IMR-90 (cell line): ENCODE measurements at places on chromosomes 2 and 18.

DNA sequence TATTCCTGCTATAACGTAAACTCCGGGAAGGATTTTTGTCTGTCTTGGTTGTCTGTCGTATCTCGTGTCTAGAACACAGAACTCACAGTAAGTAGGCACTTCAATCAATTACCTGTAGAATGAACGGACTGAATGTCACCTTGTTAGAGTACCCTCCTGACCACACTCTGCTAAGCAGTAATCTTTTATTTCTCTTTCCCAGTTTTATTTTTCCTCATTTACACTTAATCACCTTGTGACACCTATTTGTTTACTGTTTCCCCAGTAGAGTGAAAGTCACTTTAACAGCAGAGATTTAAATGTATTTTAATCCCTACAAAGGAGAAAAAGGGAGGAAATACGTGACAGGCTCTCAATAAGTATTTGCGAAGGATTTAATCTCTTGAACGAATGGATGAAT, 514 bp upstream of the EPB41L5 start:
- DNase-seq: no peak

DNA sequence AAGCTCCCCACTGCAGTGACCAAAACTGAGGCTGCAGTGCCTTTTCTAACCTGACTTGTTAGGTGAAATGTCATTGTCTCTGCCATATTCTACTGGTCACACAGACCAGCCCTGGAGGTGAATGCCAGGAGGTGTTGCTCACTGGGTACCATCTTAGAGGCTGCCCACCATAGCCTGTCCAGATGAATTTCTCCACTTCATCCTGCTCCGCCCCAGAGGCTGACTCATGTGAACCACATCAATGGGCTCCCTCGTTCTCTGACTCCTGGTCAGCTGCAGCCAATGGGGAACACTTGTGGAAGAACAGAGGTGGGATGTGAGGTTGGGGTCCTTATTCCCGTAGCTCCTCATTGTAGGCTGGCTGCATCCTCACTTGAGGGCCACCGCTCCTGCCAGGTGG, 3.4 kb upstream of the NARS1 start:
- peak; percentile 52 for DNase-seq

DNA sequence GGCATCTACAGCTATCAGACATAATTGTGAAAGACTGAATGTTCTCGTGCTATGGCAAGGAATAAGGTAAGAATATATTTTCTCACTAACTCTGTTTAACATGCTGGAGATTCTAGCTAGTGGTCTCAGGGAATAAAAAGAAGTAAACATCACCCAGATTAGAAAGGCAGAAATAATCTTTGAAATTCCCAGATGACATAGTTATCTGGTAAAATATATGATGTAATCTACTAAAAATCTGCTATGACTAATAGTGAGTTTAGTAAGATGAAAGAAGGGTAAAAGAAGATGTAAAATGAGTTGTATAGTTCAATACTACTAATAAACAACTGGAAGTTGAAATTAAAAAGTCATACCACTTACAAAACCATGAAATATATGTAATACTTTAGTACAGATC, 134.2 kb downstream of the DSC3 start:
- DNase-seq: no peak

GRCh38 chr2:101883860-101884259, 107.9 kb upstream of the IL1R2 start:
- peak; percentile 59 for DNase-seq

GRCh38 chr2:163182764-163183354, 344.3 kb upstream of the KCNH7 start:
- peak; percentile 32 for DNase-seq

DNA sequence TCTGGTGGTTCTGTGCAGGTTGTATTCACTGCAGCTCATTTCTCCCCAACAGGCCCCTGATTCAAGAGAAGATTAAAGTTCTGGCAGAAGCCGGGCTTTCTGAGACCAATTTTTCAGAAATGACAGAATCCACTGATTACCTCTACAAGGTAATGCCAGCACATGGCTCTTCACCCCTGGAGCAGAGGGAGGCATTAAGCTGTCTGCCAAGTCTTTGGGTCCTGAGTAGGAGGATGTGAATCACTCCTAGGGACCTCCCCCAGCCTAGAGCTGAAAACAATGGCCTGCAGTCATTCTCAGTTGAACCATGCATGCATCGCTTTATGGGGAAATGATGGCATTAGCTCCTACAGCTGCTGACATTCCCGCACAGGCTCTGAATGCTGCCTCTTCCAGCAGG, 20.5 kb upstream of the RPL37A start:
- peak; percentile 88 for DNase-seq

- DNase-seq: no peak
Observed at GRCh38 chr2:208984376-208985090, 439.3 kb upstream of the MAP2 start.

- DNase-seq: peak; percentile 64
Observed at GRCh38 chr2:54348646-54349045, 92.6 kb upstream of the TSPYL6 start.

DNA sequence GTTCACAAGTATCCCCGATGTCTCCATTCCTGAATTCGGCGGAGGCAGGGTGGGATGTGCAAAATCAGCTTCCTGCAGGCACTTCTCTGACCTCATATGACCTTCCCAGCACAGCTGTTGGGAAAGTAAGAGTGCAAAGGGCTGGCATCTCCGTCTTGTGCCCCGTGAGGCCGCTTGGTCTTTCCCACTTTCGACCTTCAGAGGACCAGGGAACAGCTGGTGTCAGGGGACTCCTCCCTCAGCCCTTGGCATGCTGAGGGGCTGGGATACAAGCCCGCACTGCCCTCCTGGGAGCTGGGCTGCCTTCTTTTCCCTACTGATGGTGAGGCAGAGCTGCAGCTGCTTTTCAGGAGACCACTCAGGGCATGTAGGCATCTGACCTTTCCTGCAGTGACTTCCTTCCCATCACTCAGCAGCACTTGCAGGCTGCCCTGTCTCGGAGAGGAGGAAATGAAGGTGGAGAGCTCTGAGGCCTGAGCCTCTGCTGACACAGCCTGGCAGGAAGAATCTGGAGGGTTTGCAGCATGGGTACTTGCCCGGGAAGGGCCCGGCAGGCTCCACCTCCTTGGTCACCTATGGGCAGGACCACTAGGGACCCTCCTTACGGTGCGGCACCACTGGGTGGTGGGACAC, 277.2 kb upstream of the HS6ST1 start:
- no peak for DNase-seq

- no peak for DNase-seq
Observed at GRCh38 chr2:111176388-111176787, 55.7 kb downstream of the BCL2L11 start.

- no peak for DNase-seq
Observed at GRCh38 chr2:183163821-183164649, 39.8 kb downstream of the NUP35 start.

DNA sequence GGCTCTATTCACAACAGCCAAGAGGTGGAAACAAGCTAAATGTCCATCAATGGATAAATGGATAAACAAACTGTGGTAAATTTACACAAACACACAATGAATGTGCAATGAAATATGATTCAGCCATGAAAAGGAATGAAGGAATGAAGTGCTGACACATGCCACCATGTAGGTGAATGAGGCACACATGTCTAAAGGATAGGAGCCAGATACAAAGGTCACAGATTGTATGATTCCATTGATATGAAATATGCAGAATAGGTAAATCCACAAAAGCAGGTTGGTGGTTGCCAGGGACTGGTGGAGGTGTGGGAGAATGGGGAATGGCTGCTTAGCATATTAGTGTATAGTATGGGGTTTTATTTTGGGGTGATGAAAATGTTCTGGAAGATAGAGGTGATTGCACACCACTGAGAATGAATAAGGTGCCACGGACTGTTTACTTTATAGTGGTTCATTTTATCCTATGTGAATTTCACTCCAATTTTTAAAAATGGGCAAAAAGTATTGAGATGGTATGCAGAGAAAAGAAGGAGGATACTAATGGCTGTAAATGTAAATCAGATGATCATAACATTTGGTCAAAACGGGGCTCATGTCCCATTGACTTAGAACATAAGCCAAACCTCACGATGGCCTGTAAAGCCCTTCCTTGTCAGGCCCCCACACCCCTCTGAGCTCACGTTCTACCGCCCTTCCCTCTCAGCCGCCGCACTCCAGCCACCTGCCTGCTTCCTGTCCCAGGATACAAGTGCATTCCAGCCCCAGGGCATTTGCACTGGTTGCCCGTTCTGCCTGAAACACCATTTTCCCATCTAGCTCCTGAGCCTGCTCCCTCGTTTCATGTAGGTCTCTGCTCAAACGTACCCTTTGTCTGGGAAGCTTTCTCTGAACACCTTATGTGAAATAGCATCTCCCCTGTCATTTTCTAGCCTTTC, 165.5 kb downstream of the DDX1 start:
- no peak for DNase-seq

- no peak for DNase-seq
Observed at GRCh38 chr18:79805211-79805887, 7.6 kb downstream of the KCNG2 start.

- peak; percentile 66 for DNase-seq
Observed at GRCh38 chr18:57635003-57635822, 13.6 kb upstream of the NARS1 start.

GRCh38 chr2:39289609-39290008, 45.8 kb upstream of the CDKL4 start:
- DNase-seq: peak; percentile 26
